Mucosa of descending colon (tissue), 3 donors: ENCODE measurements at places on chromosomes 2 and 18. TPM values are rescaled to one million over a fixed set of nuclear protein-coding genes. Genes with fewer than 3 reads are reported as not detected.
A peak's percentile ranks its signal among the peaks of the same experiment; 100 is the strongest.

DNA sequence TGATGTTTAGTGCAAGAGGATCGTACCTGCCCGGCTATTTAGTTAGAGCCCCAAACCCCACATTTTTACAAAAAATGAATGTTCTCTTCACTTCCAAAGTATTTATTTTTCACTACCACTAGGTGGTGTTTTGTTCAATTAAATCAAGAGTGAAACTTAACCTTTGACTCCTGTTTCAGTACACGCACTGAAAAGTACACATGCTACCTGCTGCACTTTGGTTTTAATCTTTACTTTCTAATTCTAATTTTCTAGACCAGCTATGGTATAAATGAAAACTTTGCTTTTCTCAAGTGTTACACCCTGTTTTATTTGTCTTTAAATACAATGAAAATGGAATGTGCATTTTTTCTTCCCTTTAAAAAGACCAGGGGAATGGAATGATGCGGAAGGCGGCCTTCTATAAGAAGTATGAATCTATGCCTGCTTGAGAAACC, 31.4 kb upstream of the CHN1 start:
- no peak for DNase-seq

Gene EIPR1
- total RNA-seq: 25.0 TPM

Gene GPR155
- total RNA-seq: 6.8 TPM

DNA sequence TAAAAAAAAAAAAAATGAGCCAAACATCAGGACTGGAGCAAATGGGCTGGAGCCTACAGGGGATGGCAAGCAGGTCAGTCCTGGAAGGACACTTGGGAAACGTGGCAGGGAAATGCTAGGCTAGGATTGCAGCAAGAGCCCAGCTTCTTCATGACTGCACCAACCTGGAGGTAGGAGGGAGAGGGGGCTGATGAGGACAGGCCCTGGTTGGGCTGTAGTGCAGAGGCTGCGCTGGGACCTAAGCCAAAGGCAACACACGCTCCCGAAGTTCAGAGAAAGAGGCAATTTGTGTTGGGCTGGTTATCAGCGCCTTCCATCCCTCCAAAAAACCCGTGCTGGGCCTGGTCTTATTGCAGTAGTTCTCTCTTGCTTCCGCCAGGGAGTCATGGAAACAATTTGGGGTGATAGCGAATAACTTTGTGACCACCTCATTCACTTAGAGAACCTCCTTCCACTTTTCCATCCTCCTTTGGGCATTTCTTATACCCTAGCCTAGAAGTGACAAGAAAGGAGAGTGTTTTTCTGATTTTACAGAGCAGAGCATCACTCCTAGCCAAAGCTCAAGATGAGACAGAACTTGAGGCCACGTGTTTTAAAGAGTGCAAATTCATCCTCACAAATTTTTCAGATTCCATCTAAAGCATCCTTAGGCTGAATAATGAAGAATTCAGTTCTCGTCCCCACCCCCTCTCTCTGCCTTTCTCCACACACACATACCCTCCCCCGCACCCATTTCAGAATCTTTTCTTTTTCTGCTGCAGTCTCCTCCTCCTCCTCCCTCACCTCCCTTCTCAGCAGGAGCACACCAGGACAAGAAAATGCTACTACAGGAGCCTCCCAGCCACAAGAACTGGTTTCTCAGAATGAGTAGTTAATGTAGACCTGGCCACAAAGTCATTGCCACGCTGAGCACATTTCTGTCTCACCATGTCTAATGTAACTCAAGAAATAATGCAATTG, 82.5 kb upstream of the STPG4 start:
- no peak for DNase-seq

Gene RPRM
- 9.2 TPM for total RNA-seq

DNA sequence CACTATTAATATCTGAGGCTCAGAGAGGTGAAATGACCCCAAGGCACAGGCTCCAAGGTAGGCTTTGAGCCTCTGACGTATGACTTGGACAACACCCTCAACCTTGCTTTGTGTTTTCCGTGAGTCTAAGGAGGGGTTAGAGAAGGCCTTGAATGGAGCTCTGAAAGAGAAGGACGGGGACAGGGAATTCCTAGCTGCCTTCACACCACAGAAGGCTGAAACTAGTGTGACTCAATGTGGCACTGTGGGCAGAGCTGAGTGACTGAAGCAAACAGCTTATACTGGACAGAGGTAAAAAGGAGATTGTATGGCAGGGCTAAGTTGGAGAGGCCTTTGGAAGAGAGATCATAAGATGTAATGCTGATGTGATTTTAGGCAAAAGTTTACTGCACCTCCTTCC, 3.5 kb upstream of the NCK2 start:
- no peak for DNase-seq

- no peak for DNase-seq
Measured at GRCh38 chr2:19409046-19409445, 50.6 kb upstream of the OSR1 start.

GRCh38 chr2:213034585-213034984, 116.8 kb downstream of the IKZF2 start:
- no peak for DNase-seq

DNA sequence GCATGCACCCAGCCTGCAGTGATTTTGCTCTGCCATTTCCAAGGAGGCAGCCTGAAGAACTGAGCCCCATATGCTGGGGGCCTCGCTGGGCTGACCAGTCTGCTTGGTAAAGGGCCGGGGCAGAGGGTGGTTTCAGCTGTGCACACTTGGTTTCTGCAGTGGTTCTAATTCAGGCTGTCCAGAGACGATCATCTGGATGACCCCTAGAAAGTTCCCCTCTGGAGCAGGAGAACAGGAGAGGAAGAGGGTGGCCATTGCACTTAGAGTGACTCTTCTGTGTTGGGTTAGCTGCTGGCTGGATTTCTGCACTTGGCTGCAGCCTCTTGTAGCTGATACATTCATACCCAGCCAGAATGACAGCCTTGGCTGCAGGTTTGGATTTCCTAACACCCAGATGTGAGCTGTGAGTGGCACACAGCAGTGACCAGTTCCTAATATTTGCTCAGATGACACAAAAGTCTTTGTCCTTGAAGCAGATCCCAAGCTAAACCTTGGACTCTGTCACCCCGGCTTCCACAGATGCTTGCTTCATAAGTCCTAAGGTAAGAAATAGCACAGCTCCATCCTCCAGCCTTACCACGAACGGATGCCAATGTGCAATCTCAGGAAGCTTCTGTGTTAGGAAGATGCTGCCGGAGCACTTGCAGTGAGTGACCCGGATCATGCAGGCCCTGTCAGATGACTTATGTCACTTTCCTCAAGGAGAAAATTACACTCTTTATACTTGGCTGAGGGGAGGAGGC, 105.6 kb downstream of the HNRNPLL start:
- DNase-seq: no peak

Gene IL37
- 0.67 TPM for total RNA-seq

DNA sequence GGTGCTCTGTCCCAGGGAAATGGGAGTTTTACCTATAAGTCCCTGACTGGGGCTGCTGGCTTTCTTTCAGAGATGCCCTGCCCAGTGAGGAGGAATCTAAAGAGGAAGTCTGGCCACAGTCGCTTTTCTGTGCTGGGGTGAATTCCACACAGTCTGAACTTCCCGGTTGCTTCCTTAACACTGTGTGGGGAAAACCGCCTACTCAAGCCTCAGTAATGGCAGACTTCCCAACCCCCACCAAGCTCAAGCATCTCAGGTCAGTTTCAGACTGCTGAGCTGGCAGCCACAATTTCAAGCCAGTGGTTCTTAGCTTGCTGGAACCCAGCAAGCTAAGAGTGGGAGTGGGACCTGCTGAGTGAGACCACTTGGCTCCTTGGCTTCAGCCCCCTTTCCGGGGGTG, 54.9 kb downstream of the NUP35 start:
- no peak for DNase-seq

DNA sequence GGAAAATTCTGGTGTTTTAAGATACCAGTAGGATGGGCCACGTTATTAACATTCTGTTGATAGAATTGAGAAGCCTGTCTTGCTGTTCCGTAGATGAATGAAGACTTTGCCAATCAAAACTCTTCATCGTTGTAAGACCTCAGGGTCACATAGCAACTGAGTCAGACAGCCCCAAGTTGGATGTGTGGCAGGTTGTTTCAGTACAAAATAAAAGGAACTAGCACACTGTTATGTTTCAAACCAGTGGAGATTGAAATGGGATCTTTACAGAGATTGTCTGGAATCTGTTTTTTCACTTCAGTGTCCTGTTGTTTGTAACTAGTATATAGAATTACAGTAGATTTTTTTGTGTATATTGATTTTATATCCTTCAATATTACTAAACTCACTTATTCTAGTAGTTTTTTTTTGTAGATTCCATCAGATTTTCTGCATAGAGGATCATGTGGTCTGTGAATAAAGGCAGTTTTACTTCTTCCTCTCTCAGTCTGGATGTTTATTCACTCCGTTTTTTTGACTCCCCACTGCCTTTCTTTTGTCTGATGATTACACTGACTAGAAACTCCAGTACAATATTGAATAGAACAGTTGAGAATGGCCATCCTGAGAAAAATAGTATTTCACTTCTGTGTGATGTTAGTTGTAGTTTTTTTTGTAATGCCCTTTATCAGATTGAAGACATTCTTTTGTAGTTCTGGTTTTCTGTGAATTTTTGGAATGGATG, 22.7 kb downstream of the EPC2 start:
- no peak for DNase-seq

Gene COL4A4
- total RNA-seq: 1.2 TPM

DNA sequence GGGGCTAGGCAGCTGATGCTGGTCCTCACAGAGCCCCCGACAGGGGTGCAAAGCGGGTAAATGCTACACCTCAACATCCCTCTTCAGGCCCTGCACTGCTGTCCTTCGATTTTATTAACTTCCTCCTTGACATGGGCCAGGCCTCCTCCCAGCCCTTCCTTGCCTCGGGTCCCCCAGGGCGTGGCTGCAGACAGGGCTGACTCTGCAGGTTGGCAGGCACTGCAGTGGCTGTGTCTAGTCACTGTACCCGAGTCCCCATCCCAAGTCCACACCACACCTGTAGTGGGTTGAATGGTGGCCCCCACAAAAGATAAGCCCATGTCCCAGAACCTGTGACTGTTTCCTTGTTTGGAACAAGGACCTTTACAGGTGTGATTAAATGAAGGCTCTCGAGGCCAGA, 140.2 kb downstream of the TWIST2 start:
- no peak for DNase-seq

DNA sequence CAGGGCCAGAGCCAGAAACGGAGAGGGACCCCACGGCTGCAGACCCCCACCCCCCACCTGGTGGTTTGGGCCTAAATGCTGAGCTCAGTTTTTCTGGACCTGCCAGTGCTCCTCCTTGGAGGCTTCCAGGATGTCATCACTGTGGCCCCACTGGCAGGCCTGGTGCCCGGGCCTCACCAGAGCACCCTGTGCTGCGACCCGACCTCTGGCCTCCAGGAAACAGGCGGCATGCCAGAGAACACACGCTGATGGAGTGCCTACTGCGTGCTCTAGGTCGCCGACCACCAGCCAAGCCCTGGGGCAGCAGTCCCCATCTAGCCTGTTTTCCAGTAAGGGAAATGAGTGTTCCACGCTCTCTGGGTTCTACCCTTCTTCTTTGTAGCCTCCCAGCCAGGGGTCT, 33.8 kb downstream of the HS6ST1 start:
- DNase-seq: no peak

- DNase-seq: no peak
Measured at GRCh38 chr2:72847534-72848315, 21.9 kb upstream of the EXOC6B start.

- peak; percentile 82 for DNase-seq
Measured at GRCh38 chr2:20509770-20510490, 63.1 kb downstream of the RHOB start.

Gene LIMS1
- total RNA-seq: 24.4 TPM

Gene PPIG
- total RNA-seq: 49.2 TPM

DNA sequence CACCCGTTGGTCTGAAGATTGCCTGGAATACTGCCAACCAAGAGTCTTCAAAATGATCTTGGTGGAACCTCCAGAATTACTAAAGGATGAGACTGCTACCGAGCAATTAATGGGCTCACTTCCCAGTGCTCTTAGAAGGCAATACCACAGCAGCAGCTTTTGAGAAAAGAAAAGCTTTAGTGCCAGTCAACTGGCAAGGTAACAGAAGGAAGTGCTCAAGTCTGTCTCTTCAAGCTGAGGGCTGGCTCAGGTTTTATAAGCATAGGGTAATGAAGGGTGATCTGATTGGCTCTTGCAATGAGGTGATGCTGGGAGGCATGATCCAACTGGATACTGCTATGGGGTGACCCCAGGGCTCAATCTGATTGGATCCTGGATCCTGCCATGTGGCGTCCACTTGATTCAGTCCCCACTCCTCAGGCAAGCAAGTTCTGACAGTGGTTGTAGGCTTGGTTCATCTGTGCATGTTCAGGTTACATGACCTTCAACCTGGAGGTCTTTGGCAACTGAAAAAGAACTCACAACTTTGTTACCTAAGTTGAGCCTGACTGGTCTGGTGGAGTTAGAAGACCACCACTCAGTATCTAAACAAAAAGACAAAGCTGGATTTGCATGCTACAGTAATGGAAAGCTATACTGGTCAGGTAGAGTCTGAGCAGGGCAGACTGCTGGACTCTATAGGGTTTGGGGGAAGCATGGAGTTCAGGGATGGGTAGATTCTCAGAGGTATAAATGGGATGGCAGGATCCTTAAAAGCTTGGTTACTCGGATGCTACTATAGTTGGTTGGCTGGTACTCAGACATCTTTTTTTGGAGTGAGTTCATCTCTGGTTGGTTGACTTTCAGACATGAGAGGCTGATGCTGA, 14.0 kb upstream of the RIF1 start:
- no peak for DNase-seq

DNA sequence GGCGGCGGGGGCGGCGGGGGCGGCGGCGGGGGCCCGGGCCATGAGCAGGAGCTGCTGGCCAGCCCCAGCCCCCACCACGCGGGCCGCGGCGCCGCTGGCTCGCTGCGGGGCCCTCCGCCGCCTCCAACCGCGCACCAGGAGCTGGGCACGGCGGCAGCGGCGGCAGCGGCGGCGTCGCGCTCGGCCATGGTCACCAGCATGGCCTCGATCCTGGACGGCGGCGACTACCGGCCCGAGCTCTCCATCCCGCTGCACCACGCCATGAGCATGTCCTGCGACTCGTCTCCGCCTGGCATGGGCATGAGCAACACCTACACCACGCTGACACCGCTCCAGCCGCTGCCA, 644 bp downstream of the ONECUT2 start:
- DNase-seq: no peak

DNA sequence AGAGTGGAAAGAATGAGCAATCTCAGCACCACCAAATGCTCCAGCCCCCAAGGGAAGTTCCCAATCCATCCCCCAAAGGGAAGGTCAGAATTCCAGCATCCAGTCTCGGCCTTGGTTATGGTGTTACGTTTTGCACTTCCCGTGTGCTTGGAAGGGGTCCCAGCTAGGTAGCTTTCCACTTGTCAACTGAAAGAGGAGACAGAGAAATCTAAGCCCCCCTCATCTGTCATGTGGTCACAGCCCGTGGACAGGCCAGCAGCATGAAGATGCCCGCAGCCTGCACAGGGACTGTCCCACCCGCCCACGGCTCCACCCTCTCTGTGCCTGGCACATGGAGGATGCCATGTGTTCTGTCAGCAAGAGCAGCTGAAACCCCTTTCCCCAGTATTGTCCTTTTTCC, 32.1 kb downstream of the RHOB start:
- DNase-seq: no peak

DNA sequence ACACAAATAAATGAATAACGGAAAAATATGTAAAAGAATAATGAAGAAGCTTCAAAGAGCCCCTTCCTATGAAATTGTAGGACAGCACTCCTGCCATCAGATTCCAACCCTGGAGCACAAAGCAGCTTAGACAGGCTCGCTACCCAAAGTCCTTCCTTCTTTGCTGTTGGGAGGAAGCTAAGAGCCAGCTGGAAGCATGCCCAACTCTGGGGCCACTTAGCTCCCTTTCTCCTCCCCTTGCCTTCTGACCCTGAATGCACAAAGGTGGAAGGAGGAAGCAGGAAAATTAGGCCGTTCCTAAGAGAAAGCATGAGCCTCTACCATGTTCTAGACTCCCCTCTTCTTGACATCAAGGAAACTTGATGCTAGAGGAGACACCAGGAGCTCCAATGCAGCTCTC, 700.8 kb downstream of the RNF144A start:
- peak; percentile 17 for DNase-seq
